Foreskin keratinocyte (primary cell): ENCODE measurements at places on chromosomes 3 and 15. TPM values are rescaled to one million over a fixed set of nuclear protein-coding genes. Genes with fewer than 3 reads are reported as not detected.

The CADM2 gene
- not detected in 2 replicates for total RNA-seq

The SHF gene
- total RNA-seq, result 0.35 and 0.44 TPM in 2 replicates

The ZNF502 gene
- 3.7 and 3.9 TPM in 2 replicates for total RNA-seq

The PDZRN3 gene
- 0.24 and 0.25 TPM in 2 replicates for total RNA-seq

The SLC12A1 gene
- not detected in 2 replicates for total RNA-seq

The DUOXA2 gene
- not detected in 2 replicates for total RNA-seq

The ASB14 gene
- total RNA-seq, result not detected in 2 replicates

The SOX2 gene
- 0.07 and 0.32 TPM in 2 replicates for total RNA-seq
